CD8-positive, alpha-beta memory T cell (primary cell): ENCODE measurements at places on chromosomes 2 and 18. TPM values are rescaled to one million over a fixed set of nuclear protein-coding genes. Genes with fewer than 3 reads are reported as not detected.
A peak's percentile ranks its signal among the peaks of the same experiment; 100 is the strongest.

DNA sequence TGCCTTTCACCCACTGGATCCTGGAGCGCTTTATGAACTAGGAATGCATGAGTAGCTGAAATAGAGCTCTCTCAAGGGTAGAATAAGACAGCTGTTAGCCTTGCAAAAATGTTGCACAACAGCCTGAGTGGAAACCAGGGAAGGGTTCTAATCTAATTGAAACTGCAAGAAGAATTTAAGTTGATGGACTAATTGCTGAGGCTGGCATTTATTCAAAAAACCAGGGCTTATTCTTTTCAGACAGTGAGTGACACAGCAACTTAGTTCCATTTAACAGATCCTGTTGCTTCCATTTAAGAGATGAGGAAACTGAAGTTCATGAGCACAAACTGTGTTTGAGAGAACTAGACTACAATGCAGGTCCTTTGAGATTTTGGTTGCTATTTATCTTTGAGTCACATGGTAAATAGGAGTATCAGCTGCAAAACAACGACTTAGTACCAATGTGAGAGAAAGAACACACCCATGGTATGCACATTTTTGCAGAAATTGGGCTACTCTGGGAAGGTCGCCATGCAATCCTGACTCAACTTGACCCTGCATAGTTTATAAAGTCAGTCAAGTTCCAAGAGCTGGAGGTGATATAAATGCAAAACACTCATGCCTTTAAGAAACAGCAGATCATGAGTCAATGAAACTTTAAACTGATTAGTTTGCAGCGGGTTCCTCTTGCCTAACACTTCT, 76.4 kb upstream of the PARD3B start:
- no peaks in the 10 kb centered on the region for H3K4me1 ChIP-seq
- no peaks in the 10 kb centered on the region for H3K36me3 ChIP-seq
- DNase-seq = no peak
- H3K4me3 ChIP-seq = no peak overlapping the region
- no peaks in the 10 kb centered on the region for H3K27me3 ChIP-seq

DNA sequence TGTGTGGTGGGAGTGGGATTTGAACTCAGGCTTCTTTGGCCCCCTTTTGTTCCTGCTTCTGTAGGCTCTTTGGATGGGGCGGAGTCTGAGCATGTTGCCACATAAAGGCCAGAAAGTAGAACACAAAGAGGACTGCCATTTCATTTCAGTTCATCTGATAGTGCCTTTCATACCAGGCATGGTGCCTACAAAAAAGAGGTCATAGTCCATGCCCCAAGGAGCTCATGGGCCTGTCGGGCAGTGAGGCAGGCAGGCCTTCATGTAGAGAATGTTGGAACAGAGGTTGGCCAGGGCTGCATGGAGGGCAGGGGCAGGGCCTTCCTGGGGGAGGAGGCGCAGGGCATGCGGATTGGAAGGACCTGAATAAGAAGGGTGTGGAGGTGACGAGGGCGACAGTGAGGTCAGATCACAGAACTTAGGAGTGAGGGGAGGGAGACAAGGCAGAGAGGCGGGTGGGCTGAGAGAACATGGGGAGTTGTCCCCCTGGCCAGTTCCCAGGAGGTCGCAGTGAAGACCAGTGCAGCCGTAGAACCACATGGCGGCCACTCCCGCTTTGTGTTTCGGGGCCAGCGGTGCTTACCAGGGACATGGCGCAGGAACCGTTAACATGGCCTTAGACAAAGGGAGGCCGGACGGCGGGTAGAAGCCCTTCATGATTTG, 49.1 kb downstream of the ITGB1BP1 start:
- no peak overlapping the region for H3K4me3 ChIP-seq
- DNase-seq = no peak
- H3K4me1 ChIP-seq = no peaks in the 10 kb centered on the region
- H3K36me3 ChIP-seq = no peaks in the 10 kb centered on the region

DNA sequence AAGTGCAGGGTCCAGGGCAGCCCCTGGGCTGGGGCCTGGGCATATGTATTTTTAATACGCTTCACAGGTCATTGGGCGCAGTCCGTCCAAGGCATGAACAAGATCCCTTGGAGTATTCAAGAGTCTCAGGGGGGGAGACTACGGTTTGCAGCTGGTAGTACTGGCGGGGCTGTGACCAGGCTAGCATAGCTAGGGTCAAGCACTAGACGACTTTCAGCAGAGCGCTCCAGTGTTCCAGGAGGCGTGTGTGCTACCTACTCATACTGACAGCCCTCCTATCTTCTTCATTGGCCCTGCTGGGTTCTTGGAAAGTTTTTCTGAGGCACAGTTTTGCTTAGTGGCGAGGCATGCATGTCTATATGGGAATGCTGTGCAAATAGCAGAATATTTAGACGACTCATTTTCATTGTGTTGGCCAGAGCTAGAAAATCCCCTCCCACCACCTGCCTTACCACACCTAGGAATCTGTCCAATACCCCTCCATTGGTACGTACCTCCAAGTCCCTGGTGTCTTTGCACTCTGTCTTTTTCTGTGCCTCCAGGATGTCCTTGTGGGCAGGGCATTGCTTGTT, 68.2 kb downstream of the GLI2 start:
- no peak overlapping the region for H3K4me3 ChIP-seq
- H3K27me3 ChIP-seq = no peaks in the 10 kb centered on the region
- no peak overlapping the region for H3K27ac ChIP-seq
- H3K4me1 ChIP-seq = no peaks in the 10 kb centered on the region

- no peaks in the 10 kb centered on the region for H3K27me3 ChIP-seq
- H3K36me3 ChIP-seq = no peaks in the 10 kb centered on the region
- DNase-seq = no peak
- H3K27ac ChIP-seq = no peak overlapping the region
- no peak overlapping the region for H3K4me3 ChIP-seq
Observed at GRCh38 chr2:38108907-38109731, 33.2 kb upstream of the CYP1B1 start.

- H3K27me3 ChIP-seq = no peaks in the 10 kb centered on the region
- no peak overlapping the region for H3K4me3 ChIP-seq
- DNase-seq = no peak
Observed at GRCh38 chr2:120482334-120482733, 136.4 kb downstream of the INHBB start.

The LOXL3 gene
- 1.2 TPM for total RNA-seq

DNA sequence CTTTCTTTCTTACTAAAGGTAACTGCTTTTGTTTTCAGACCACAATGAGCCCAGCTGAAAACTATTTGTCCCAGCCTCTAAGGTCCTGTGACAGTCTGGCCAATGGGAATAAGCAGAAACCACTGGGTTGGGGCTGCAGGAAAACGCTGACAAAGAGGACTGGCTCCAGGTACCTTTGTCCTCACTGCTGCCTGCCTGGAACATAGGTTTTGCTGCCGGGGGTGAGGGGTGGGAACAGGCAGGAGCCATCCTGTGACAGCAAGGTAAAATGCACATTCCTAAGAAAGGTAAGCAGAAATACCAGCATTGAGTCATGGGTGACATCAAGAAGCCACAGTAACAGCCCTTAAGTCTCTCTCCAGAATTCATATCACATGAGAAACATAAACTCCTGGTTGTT, 21.6 kb downstream of the PTPN2 start:
- peaks cover 4% of the 10 kb centered on the region for H3K36me3 ChIP-seq
- DNase-seq = no peak
- H3K4me3 ChIP-seq = no peak overlapping the region
- no peak overlapping the region for H3K27ac ChIP-seq
- H3K27me3 ChIP-seq = no peaks in the 10 kb centered on the region

DNA sequence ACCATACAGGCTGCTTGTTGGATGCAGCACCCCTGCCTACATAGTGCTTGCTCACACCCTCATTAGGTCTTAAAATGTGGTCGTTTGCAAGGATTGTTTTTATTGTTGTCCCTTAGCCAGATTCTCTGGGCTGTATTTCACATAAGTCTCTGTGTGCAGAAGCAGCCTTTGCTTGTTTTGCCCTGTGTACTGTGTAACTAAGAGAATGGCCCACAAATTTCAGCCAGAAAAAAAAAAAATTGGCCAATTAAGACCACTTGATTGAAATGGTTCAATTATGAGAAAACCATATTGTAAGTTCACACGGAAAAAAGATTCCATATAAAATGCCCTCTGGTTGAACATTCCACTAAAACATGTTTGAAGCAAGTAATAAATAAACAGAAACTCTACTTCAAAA, 377.1 kb upstream of the SOX11 start:
- H3K36me3 ChIP-seq = no peaks in the 10 kb centered on the region
- no peak for DNase-seq
- no peak overlapping the region for H3K4me3 ChIP-seq
- H3K4me1 ChIP-seq = no peaks in the 10 kb centered on the region
- no peaks in the 10 kb centered on the region for H3K27me3 ChIP-seq

The RESP18 gene
- not detected for total RNA-seq

- no peak overlapping the region for H3K27ac ChIP-seq
- DNase-seq = no peak
- H3K4me3 ChIP-seq = no peak overlapping the region
- H3K4me1 ChIP-seq = peaks cover 18% of the 10 kb centered on the region
- H3K36me3 ChIP-seq = no peaks in the 10 kb centered on the region
Observed at GRCh38 chr2:218861645-218862318, 2.2 kb downstream of the WNT6 start.

The GTF2A1L gene
- not detected for total RNA-seq

The SGPP2 gene
- 6.5 TPM for total RNA-seq

DNA sequence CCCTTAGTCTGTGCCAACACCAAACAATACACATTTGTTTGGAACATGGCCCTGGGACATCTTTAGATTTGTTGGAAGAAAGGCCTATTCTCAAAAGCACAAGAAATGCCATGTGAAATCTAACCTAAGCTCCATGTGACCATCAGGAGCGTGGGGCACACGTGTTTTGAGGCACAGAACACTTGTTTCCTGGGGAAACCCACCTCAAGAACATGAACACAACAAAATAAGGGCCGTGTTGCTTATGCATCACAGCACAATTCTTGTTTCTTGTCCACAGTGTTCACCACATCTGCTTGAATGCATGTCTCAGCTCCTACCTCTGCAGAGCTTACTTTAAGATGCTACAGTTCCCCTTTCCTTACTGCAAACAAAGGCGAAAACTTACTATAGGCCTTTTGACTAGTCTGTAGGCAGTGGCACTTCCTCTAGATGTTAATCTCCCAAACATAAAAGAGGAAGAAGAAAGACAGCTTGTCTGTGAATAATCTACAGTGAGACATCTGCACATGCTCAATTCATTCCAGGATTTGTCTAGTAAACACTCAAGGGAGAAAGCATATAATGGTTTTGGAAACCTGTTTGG, 165.0 kb downstream of the ANKRD44 start:
- no peaks in the 10 kb centered on the region for H3K36me3 ChIP-seq
- no peak overlapping the region for H3K4me3 ChIP-seq

The SERPINB7 gene
- not detected for total RNA-seq

- no peaks in the 10 kb centered on the region for H3K36me3 ChIP-seq
- no peak for DNase-seq
- no peak overlapping the region for H3K4me3 ChIP-seq
- H3K27ac ChIP-seq = no peak overlapping the region
Observed at GRCh38 chr18:62399276-62399675, 74.2 kb downstream of the TNFRSF11A start.

DNA sequence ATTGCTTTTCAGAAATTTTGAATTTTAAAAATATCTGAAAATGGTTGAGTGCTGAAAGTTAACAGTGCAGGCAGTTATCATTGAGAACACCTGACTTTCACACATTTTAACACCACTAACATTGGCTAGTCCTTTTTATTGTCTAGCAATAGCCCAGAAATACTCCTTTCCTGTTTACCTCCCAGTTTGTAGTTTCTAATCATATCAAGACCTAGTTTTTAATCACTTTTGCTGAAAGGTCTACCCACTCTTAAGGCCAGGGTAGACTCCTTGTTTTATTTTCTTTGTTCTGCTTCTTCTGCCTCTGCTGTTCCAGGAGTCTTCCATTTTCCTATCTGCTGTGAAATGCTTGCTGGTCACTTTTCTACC, 72.1 kb downstream of the UBE2E3 start:
- no peak for DNase-seq
- no peaks in the 10 kb centered on the region for H3K27me3 ChIP-seq
- no peaks in the 10 kb centered on the region for H3K4me1 ChIP-seq
- H3K4me3 ChIP-seq = no peak overlapping the region

The KCNIP3 gene
- total RNA-seq = not detected

DNA sequence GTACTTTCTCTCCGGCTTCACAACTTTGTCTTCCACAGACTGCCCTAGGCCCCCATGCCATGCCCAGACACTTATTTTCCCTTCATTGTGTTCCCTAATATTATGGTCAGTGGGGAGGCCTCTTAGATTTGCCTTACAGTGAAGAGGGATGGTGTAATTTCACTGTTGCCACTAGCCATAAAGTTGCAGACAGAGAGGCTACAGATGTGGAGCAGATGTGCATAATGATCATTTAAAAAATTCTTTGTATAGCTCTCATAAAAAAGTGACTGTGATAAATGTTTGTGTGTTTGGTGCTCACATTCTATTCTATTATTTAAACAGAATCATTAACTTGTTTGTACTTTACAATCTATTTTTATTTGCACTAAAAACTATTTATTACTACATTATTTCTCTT, 67.5 kb upstream of the FN1 start:
- no peaks in the 10 kb centered on the region for H3K27me3 ChIP-seq
- H3K27ac ChIP-seq = no peak overlapping the region
- H3K4me1 ChIP-seq = no peaks in the 10 kb centered on the region
- H3K4me3 ChIP-seq = no peak overlapping the region

GRCh38 chr2:28620291-28620793, 124.5 kb downstream of the PLB1 start:
- peak overlapping the region; percentile 53 for H3K4me3 ChIP-seq
- no peaks in the 10 kb centered on the region for H3K27me3 ChIP-seq
- H3K36me3 ChIP-seq = no peaks in the 10 kb centered on the region
- no peak for DNase-seq

DNA sequence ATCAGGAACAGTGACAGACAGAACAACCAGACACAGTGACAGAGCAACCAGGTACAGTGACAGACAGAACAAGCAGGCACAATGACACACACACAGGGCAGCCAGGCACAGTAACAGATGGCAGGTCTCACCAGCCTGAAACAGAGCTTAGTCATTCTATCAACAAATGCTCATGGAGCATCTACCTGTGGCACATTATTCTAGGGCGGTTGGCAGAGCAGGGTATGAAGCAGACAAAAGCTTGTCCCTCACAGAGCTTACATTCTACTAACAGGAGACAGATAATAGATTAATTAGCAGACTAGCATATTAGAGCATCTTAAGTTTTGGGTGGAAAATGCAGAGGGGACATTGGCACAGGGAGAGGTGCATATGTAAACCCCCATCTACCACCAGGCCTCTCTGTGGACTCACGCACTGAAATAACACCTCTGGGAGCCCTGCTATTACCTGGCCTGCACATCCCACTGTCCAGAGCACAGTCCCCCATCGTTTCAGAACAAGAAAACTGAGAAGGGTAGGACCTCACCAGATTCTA, 64.1 kb upstream of the RAB6C start:
- no peaks in the 10 kb centered on the region for H3K4me1 ChIP-seq
- no peaks in the 10 kb centered on the region for H3K27me3 ChIP-seq
- H3K36me3 ChIP-seq = no peaks in the 10 kb centered on the region
- no peak overlapping the region for H3K27ac ChIP-seq
- H3K4me3 ChIP-seq = no peak overlapping the region

The SCN9A gene
- total RNA-seq = not detected

GRCh38 chr2:40642237-40642636, 190.3 kb upstream of the SLC8A1 start:
- H3K4me3 ChIP-seq = no peak overlapping the region
- no peaks in the 10 kb centered on the region for H3K4me1 ChIP-seq
- no peaks in the 10 kb centered on the region for H3K36me3 ChIP-seq
